ENCODE measurements at places on chromosomes 7 and 10.

DNA sequence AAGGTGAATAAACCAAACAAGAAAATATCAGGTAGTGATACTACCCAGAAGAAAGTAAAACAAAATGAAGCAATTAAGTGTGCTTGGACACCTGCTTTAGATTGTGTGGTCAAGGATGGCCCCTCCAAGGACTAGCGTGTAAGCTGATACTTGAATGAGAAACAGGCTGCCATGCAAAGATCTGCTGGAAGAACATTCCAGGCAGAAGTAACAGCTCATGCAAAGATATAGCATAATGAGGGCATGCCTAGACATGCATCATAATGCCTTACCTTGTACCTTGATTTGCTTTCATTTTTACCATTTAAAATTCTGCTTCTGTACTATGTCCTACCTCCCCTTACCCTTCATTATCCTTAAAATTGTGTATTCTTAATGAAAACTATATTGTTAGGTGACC, 74.8 kb upstream of the HDAC9 start:
- peak; percentile 14 for DNase-seq

DNA sequence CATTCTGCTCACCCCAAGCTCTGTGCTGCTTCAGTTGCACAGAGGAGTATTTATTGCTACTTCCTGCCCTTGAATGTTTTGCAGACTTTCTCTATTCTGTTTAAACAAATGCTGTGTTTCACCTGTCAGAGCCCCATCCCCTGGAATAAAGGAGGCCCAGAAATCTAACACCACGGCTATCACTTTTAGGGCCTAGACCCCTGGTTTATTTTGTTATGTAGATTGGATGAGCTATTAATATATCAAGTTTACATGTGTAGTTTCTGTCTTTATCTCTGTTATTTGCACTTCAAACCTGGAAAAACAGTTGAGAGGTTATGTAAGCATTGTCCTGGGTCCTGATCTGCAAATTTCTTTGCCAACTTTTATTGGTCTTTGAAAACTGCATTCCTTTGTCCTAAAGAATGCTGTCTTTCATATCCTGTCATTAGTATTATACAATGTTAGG, 630.1 kb downstream of the PARD3 start:
- DNase-seq, result no peak

- peak; percentile 26 for DNase-seq
These were observed 89.1 kb upstream of the KLF14 start for GRCh38 chr7:130823060-130823459.

GRCh38 chr10:48838834-48839233, 100.8 kb downstream of the LRRC18 start:
- no peak for DNase-seq

GRCh38 chr10:33506838-33507661, 172.6 kb upstream of the NRP1 start:
- DNase-seq, result no peak

DNA sequence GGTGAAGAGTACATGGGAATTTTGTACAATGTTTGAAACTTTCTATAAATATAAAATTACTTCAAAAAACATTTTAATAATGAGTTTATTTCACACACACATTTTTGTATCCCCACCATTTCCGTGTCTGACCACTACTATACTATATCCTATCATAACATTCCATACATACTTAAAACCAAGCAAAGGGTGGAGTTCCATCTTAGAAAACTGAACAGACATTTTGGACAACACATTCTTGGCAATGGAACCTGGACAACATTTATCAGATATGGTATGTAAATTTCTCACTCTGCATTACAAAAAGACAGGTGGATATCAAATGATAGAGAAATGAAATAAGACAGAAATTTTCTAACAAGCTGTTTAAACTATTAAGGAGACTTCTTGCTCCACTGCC, 168.9 kb downstream of the TWIST1 start:
- DNase-seq, result no peak

GRCh38 chr10:12252882-12253546, 57.0 kb downstream of the CDC123 start:
- DNase-seq, result peak; percentile 32

GRCh38 chr10:6602700-6603084, 22.6 kb upstream of the PRKCQ start:
- no peak for DNase-seq

DNA sequence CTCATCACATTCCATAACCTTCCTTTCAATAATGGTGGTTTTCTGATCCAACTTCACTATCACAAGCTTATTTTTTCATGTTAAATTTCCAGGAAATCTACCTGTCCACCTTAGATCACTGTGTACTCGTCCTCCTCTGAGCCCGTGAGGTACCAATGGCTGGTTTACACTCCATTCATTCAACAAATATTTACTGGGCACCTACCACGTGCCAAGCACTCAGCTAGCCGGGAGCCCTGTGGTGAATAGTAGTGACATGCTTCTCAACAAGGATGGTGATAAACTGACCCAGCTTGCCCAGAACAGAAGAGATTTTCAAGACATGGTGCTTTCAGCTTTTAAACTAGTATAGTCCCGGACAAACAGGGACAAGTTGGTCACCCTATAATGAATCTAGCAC, 98.2 kb downstream of the FAM204A start:
- DNase-seq, result no peak

GRCh38 chr7:114759347-114760062, 162.4 kb upstream of the MDFIC start:
- no peak for DNase-seq
